ENCODE measurements at places on chromosomes 4 and X.
A peak's percentile ranks its signal among the peaks of the same experiment; 100 is the strongest.

GRCh38 chr4:105859233-105859632, 36.0 kb upstream of the NPNT start:
- DNase-seq: no peak

- no peak for DNase-seq
Measured at GRCh38 chrX:150323020-150323419, 40.1 kb upstream of the MAMLD1 start.

DNA sequence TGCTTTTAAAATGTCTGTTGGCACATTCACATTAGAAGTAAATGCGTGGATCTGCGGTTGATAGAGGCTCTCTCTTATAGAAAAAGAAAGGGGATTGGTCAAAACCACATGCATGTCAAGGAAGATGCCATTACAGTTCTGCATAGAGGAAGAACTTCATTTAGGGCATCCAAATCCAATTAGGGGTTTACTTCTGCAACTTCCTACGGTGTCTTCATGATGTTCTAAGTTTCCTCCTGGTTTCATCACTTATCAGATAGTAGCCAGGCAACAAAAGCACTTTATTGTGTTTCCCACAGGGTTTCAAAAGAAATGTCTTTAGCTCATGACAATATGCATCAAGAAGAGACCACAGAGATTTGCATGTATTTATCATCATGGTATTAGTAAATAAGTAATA, 136.0 kb upstream of the HPGD start:
- DNase-seq: no peak

GRCh38 chr4:185318679-185319078, 77.0 kb downstream of the LRP2BP start:
- no peak for DNase-seq

DNA sequence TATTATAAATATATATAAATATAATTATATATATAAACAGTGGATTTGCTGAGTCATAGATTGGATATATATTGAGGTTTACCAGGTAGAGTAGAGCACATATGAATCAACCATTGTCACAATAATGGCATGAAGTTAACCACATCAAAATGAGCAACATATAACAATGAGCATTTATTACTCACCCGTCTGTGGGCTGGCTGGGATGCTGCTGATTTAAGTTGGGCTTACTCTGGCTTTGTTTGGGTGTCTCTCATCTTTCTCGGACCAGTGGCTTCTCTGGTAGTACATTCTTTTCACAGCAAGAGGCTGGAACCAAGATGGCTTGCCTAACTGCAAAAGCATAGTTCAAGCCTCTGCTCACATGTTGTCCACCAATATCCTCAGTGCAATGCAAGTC, 111.7 kb upstream of the TAPT1 start:
- no peak for DNase-seq

DNA sequence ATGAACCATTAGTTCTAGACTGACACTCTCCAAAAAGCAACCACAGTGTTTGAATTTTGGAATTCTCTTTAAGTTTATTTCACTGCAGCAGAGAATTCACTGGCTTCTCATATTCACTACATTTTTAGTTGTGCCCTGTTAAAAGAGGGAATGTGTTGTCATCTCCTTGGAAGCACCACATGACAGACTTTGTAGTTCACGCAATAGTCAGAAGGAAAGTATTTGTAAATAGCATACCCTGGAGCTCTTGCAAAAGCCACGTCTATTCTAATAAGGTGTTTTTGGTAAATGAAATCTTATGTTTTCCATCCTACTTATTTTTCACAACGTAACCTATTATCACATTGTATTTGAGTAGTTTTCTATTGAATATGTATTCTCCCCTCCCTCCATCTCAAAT, 25.8 kb downstream of the DOCK11 start:
- DNase-seq: no peak

- no peak for DNase-seq
Measured at GRCh38 chrX:72031634-72032033, 100.1 kb downstream of the RTL5 start.

DNA sequence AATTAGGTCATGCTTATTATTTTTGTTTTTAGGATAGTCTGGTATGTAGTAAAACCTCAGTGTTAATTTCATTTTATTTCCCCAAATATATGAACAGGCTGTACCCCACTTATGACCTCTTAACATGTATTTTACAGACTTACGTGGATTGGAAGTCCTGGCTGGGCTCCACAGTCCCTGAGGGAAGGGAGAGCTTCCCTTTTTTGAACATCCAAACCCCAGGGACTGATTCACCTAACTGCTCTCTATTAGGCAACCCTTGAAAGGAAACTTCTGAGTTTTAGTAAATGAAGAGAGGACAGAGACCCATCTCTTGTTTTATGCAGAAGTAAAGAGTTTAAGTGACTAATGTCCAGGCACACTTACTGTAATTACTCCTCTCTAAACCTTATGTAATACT, 233.1 kb upstream of the SPRY1 start:
- peak; percentile 3 for DNase-seq

DNA sequence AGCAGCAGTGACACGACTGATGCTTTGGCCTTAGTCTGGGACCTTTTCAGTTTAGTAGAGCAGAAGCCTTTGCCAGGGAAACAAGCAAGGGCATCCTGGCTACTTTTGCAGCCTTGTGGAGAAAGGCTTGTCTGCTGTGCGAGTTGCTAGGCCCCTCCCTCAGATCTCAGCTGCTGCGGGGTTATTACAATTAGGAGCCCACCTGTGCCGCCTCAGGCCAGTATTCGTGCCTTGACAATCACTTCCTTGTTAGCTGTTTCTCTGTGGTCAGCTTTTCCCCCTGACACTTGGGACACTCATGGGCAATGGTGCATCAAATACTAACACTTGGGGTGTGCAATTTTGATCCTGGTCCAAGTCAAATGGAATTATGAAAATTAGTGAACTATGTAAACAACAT, 67.9 kb downstream of the SH2D1A start:
- DNase-seq: no peak

All from CD14-positive monocyte (primary cell).